ENCODE measurements at places on chromosomes 12 and 14.

GRCh38 chr14:96173636-96174475 lies 30.8 kb upstream of the BDKRB2 start:
- no peak for DNase-seq

DNA sequence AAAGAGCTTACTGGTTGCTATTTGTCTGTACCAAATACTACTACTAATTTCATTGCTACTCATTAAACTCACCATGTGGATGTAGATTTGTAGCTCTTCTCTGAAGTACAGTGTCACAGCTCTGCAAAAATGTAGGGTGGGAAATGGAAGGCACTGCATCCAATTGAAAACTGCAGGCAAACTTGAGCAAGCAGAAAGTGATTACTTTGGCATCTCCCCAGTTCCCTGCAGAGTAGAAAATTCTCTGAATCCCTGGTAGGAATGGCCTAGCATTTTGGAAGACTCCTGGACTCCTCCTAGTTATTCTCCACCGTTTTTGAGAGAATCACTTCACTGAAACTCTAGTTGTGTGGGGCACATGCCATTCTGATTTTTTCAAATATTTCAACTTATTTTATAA lies 239.1 kb downstream of the DIO2 start:
- peak; percentile 27 for DNase-seq

DNA sequence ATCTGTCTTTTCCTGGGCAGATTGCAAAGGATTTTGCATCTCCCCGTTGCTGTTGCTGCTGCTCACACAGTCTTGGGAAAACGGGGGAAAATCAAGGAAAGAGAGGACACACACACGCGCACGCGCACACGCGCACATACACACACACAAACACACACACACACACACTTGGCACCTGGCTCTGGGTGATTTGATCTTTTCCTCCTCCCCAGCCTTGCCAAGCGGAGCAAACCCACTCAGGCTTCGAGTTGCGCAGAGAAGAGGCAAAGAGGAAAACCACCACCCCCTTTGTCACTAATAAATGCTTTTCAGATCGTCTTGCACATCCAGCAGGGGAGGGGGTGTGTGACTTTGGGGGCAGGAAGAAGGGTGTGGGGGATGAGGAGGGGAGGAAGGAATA lies 965 bp upstream of the NOS1 start:
- DNase-seq, result no peak

DNA sequence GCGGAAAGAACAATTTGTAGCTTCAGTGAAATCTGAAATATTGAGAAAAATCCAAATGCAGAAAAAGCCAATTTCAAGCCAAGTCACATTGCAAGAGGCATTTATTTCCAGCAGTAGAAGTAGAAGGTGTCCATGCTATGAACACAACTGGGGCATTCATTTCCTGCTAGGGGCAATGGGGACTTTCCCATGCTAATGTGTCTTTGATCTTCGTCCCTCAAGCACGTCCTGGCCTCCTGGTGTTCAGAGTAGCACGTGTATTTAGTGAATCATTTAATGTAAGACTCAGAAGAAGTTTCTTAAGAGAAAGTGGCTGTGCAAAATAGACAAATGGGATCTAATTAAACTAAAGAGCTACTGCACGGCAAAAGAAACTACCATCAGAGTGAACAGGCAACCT lies 267.9 kb downstream of the TMEM132C start:
- no peak for DNase-seq

DNA sequence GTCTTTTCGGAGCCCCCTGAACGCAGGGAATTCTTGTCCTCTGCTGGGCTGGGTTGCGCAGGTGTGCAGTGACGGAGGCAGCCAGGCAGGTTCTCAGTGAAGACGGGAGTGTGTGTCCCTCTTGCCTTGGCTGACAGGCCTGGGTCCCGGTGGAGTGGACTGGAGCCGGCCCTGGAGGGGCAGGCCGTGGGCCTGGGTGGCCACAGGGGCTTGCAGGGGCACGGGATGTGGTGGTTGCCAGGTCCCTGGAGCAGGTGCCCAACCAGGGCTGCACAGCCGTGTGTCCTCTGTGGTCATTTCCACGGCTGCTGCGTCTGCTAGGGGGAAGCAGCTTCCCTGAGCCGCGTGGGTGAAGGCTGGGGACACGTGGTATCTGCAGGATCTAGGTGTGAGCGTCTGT lies 79.8 kb downstream of the ADGRD1 start:
- DNase-seq, result no peak

GRCh38 chr12:116484807-116485206 lies 74.4 kb upstream of the MAP1LC3B2 start:
- DNase-seq, result no peak

GRCh38 chr12:94186278-94187241 lies 38.2 kb downstream of the PLXNC1 start:
- DNase-seq, result peak; percentile 41

DNA sequence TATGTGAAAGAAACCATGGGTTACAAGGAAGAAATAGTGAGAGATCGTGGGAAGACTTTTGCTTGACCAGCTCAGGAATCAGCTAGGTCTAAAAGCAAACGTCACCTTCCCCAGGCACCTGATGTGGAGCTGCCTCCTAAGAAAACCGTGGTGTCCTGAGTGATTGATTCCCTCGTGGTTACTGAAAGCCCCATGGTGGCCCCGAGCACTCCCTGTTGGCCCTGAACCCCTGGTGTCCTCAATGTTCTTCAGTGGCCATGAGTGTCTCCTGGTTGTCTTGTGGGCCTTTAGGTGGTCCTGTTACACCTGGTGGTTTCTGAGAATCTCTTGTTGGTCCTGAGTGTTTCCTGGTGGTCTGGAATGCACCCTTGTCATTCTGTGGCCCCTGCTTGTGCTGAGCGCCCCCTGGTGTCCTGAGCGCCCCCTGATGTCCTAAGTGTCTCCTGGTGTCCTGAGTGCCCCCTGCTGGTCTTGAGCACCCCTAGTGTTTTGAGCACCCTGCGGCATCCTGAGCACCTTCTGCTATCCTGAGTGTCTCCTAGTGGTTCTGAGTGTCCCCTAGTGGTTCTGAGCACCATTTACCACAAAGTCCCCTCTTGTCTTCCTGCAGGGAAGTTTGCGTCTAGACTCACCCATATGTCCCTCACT lies 518.7 kb downstream of the TMEM121 start:
- no peak for DNase-seq

Data from brain microvascular endothelial cell (primary cell).